ENCODE measurements at places on chromosomes 1 and 21. TPM values are rescaled to one million over a fixed set of nuclear protein-coding genes. Genes with fewer than 3 reads are reported as not detected.

Gene EPHB2
- 0.17 TPM for total RNA-seq

Gene PLA2G2A
- not detected for total RNA-seq

Gene FHL3
- 14.7 TPM for total RNA-seq

Gene SAMD13
- 0.38 TPM for total RNA-seq

Gene S100A8
- not detected for total RNA-seq

Gene EDARADD
- total RNA-seq, result 4.8 TPM

GRCh38 chr21:29416268-29416667 is 117.5 kb downstream of the BACH1 start:
- peaks cover 2% of the 10 kb centered on the region for H3K36me3 ChIP-seq
- no peaks in the 10 kb centered on the region for H3K4me1 ChIP-seq
- no peaks in the 10 kb centered on the region for H3K27me3 ChIP-seq
- H3K27ac ChIP-seq, result no peak overlapping the region

- peaks cover 15% of the 10 kb centered on the region for H3K27me3 ChIP-seq
- no peak for DNase-seq
- no peaks in the 10 kb centered on the region for H3K4me1 ChIP-seq
- no peaks in the 10 kb centered on the region for H3K36me3 ChIP-seq
- no peak overlapping the region for H3K4me3 ChIP-seq
Observed at GRCh38 chr1:109300650-109301151, 6.1 kb downstream of the MYBPHL start.

DNA sequence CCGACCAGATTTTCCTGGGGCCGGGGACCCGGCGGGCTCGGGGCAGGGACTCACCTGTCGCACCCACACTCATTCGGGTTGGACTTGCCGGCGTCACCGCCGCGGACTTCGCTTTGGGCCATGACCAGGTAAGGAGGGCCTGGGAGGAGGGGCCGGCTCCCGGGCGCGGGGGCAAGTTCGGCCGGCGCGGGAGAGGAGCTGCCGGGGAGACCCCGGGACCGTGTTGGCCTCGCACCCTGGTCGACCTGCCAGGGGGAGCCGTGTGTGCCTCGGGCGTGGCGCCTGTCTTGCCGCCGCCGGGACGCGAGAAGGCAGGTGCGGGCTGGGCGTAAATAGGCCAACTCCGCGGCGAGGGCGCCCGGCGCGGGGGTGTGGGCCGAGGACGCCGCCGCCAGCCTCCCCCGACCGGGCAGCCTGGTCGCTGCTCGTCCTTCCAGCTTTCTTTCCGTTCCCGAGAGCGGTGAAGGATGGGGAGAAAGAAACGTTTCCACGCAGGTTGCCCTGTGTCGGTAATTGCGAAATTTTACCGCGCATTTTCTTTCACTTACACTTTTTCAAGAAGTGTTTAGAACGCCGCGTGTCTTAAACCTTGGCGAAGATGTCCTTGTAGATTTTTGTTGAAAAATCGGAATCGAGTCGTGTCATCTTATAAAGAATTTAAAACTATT is 558 bp downstream of the USP1 start:
- H3K27me3 ChIP-seq, result no peaks in the 10 kb centered on the region
- peaks cover 27% of the 10 kb centered on the region for H3K36me3 ChIP-seq
- H3K4me1 ChIP-seq, result peaks cover 27% of the 10 kb centered on the region
- peak overlapping the region; percentile 99 for H3K27ac ChIP-seq

- no peaks in the 10 kb centered on the region for H3K36me3 ChIP-seq
- no peak overlapping the region for H3K4me3 ChIP-seq
- DNase-seq, result peak; percentile 24
- H3K27me3 ChIP-seq, result peaks cover 9% of the 10 kb centered on the region
Observed at GRCh38 chr1:3614755-3615742, 3.7 kb upstream of the MEGF6 start.

GRCh38 chr1:245433561-245433960 is 278.8 kb downstream of the KIF26B start:
- no peaks in the 10 kb centered on the region for H3K36me3 ChIP-seq
- no peaks in the 10 kb centered on the region for H3K4me1 ChIP-seq
- peaks cover 3% of the 10 kb centered on the region for H3K27me3 ChIP-seq
- DNase-seq, result no peak
- no peak overlapping the region for H3K27ac ChIP-seq

DNA sequence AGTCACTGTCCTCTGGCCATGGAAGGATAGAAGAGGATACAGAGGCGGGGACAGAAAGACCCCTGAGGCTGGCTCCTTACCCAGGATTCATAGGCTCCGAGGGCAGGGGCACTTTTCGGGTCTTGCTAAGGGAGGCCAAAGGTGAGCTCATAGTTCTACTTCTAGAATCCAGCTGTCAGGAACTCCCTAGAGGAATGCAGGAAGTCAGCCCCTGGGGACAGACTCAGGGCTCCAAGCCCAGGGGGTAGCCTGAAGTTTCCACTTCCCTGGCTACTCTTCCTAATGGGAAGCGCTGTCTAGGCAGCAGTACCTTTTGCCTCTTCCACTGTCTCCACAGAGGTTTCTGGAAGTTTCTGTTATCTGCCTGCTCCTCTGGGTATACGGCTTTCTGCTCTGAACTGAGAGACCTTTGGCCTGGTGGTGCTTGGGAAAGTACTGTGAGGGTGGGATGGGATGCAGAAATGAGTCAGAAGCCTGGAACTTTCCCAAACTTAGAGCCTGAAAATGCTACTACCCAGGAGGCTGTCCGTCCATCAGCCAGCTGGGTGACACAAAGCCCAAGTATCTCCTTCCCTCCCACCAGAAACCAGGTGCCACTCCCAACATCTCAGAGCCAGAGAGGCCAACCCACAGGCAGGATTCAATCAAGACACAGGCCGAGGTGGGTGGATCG is 3.6 kb downstream of the UBXN11 start:
- no peaks in the 10 kb centered on the region for H3K27me3 ChIP-seq
- no peak overlapping the region for H3K4me3 ChIP-seq
- no peaks in the 10 kb centered on the region for H3K36me3 ChIP-seq
- DNase-seq, result no peak
- H3K4me1 ChIP-seq, result peaks cover 28% of the 10 kb centered on the region

- no peaks in the 10 kb centered on the region for H3K36me3 ChIP-seq
- no peak overlapping the region for H3K4me3 ChIP-seq
- no peaks in the 10 kb centered on the region for H3K4me1 ChIP-seq
- peak; percentile 13 for DNase-seq
Observed at GRCh38 chr1:22184892-22185612, 42.2 kb upstream of the WNT4 start.
